ENCODE measurements at places on chromosomes 7 and 10.

- no peak for DNase-seq
Measured at GRCh38 chr10:86172301-86172700, 194.3 kb downstream of the GRID1 start.

DNA sequence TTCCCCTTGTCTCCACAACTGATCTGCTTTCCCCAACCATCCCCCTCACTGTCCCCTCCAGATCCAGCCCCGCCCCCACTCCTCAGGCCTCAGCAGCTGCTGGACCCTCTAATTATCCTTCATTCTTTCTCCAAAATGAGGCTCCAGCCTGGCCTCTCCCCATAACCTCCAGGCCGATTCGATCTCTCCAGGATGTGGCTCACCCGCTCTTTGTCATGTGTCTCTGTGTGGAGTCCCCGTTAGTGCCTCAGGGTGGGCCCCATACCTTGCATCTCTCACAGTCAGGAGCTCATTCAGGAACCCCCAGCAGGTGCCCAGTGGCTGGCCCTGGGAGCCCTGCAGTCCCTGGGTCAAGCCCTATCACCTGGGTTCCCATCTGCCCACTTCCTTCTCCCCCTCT, 1.3 kb downstream of the PILRA start:
- DNase-seq: no peak

DNA sequence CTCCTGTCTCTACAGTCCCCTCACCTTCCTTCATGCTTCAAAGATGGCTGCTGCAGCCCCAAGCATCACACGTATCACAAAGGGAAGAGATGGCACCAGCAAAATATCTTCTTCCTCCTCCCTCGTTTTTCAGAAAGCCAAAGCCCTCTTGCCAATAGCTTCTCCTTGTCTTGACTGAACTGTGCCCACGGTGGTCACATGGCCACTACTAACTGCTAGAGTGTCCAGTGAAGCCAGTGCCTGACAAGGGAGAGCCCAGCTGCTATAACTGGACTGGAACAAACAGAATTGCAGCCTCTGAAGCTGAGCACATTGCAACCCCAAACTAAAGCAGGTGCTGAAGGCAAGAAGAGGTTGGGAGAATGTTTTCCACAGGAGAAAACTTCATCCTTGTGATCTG, 120.8 kb upstream of the RET start:
- no peak for DNase-seq

- no peak for DNase-seq
Measured at GRCh38 chr7:121752706-121753105, 120.3 kb upstream of the PTPRZ1 start.

- no peak for DNase-seq
Measured at GRCh38 chr10:16441173-16441840, 4.5 kb downstream of the PTER start.

- no peak for DNase-seq
Measured at GRCh38 chr10:95655571-95656290, 780 bp downstream of the ALDH18A1 start.

DNA sequence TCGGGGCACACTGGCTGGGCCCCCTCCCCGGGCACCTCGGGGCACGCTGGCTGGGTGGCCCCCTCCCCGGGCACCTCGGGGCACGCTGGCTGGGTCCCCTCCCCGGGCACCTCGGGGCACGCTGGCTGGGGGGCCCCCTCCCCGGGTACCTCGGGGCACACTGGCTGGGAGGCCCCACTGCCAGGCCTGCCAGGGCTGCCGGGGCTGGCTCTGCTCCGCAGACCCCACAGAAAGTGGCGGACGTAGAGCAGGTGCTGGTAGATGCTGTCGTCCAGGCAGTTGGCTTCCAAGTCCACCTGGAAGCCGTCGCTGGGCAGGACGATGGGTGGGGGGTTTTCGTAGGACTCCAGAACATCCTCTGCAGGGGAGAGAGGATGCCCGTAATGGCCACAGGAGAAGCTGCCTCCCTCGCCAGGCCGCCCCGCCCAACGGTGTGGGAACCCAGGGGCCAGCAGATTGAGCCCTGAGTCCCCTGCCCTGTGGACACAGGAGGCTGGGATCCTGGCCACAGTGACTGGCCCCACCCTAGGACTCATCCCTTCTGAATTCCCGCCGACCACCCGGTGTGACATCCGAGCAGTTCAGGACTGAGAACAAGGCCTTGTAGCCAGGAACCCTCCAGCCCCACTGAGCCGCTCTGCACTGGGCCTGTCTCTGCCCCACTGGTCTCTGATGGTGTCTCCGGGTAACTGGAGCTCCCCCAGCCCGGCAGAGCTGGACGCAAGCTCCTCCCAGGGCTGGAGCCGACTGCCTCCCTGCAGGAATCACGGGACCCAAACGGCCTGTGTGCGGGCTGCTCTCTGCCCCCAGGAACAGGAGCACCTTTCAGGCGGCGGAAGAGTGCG, 28.2 kb downstream of the AP5Z1 start:
- DNase-seq: no peak

- no peak for DNase-seq
Measured at GRCh38 chr7:461453-462172, 58.0 kb downstream of the PDGFA start.

DNA sequence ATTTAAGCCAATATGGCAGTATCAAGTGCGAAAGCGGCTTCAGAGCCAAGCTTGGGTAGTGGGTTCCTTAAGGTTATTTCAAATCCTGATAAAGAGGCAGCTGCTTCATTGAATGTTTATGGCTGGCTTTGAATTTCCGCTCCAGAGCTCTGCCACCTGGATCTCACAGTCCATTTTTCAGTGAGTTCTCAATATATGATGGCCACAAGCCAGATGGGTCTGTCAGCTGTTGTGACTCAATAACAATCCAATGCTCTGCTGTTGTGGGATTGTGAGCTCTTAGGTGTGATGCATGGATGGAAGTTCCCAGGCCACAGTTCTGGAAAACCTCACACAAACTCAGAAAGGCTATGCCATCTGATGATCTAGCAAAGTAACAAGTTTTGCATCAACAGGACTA, 743.8 kb upstream of the LRRN3 start:
- DNase-seq: no peak

DNA sequence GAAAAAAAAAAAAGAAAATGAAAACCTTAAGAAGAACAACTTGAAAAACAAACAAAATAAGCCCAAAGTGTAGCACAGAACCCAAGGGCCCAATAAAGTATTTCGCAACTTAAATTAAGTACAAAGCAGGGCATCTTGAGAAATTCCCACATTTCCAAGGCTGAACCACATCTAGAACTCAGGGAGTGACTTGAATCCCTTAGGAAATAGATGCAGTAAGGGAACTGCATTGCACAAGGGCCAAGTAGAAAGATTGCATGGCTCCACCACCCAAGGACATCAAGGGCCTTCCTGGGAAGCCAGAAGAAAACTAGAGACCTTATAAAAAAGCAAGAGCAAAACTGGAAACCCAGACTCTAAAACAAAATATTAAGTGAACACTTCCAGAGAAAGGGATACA, 352.7 kb downstream of the CXCL12 start:
- DNase-seq: no peak

- DNase-seq: no peak
Measured at GRCh38 chr7:98805956-98806838, 63.6 kb downstream of the TMEM130 start.

DNA sequence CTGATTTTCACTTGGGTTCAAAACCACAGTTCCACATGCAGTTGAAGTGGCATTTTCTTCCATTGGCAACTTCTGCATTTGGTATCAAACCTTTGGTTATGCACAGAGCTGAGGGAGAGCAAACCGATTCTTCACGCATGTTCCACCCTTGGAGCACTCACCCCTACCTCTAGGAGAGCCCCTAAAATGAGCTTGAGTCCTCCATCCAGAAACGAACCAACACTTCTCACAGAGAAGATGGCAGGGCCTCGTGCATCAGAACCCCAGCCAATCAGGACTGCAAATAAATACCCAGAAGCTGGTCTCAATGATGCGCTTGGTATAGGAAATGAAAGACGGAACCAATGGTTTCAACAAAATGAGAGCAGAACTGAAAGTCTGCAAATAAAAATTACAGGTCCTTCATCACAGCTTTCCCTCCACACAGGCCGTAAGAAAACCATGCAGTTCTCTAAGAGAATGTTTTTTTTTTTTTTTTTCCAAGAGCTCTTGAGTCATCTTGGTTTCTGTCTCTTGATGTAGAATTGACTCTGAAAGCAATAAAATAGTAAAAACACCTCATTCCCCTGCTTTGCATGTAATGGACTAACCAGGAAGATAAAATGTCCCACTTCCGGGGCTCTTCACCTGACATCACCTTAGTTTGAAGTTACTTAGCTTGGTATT, 23.9 kb downstream of the KLF6 start:
- no peak for DNase-seq

DNA sequence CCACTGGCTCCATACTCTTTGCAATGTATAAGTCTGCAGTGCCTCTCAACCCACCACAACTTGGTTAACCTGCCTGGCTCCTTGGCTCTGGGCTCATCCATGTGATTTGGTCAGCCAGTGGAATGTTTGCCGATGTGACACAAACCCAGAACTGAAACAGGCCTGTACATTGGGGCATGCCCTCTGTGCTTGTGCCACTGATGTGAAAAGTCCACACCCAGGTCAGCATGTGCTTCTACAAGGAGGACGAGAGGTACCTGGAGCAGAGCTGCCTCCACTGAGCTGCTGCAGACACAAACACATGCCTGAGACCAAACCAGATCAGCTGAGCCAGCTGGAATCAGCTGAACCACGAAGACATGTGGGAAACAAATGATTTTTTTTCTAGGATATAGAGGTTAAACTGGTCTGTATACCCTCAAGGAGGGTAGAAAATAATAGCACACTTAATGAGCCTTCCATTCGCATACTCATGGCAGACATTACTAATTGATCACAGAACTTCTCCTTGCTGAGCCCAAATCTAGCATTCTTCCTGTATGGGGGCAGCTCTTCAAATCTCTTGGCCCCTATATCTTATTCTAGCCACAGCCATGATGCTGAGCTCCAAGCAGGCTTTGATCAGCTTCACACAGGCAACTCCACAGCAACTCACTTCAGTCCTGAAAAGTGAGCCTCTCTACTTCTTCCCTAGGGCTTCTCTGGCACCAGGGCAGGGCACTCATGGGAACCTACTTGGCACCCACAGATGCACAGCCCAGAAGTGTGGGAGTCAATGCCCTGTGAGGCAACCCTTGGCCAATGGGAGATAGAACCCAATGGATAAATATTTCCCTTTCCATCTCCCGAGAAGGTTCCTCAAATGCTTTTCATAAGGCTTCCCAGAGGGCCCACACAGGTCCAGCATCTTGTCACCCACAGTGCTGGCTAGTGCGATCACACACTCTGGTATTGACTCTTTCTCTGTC, 18.6 kb downstream of the PYROXD2 start:
- no peak for DNase-seq

DNA sequence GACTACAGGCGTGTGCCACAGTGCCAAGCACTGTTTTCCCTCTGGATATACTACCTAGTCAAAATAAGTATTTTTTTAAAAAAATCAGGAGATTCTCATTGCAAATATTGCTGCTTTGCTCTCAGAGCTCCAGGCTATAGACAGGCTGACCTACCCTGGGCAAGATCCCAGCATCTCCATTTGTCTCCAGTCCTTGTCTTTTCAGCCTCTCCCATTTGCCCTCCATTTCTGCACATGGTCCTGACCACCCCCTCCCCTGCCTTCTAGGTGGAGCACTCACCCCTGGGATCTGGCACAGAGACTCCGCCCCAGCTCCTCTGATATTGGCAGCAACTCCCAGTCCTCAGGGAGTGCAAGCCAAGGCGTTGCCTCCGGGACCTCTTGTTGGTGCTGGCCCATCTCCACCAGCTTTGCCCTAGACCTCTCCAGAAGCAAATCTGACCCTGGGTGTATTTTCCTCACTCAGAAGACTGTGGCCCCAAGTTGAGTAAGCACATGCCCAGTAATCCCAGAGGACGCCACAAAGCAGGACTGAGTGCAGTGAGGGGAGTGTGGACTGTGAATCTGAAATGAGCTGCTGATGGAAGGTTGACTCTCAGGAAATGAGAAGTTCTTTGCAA, 120.6 kb downstream of the MTPAP start:
- DNase-seq: no peak

GRCh38 chr7:55381189-55381588, 16.1 kb downstream of the LANCL2 start:
- DNase-seq: no peak

DNA sequence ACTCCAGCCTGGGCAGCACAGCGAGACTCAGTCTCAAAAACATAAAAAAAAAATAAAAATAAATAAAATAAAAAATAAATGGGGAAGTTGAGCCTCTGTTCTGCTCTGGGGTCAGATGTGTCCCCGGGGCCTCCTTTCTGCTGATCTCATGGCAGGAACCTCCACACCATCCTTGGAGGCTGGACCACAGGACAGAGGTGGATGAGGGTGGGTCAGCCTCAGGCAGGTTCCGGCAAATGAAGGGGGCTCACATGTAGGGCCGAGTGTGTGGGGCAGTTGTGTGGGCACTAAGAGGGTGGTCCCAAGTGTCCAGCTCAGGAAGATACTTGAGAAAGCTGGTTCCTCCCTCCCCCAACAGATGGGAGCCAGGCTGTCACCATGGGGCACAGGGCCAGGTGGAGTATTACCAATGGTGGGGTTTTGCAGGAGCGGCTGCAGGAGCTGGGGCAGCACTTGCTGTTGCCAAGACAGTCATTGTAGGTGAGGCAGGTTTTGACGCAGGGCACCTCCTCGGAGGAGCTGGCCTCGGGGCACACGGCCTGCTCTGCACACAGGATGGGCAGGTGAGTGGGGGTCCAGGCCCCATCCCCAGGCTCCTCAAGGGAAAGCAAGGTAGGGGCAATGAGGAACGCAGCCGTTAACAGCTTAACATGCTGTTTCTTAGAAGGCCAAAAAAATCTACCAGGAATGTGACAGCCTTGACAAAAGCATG, 13.9 kb upstream of the TBRG4 start:
- DNase-seq: no peak

DNA sequence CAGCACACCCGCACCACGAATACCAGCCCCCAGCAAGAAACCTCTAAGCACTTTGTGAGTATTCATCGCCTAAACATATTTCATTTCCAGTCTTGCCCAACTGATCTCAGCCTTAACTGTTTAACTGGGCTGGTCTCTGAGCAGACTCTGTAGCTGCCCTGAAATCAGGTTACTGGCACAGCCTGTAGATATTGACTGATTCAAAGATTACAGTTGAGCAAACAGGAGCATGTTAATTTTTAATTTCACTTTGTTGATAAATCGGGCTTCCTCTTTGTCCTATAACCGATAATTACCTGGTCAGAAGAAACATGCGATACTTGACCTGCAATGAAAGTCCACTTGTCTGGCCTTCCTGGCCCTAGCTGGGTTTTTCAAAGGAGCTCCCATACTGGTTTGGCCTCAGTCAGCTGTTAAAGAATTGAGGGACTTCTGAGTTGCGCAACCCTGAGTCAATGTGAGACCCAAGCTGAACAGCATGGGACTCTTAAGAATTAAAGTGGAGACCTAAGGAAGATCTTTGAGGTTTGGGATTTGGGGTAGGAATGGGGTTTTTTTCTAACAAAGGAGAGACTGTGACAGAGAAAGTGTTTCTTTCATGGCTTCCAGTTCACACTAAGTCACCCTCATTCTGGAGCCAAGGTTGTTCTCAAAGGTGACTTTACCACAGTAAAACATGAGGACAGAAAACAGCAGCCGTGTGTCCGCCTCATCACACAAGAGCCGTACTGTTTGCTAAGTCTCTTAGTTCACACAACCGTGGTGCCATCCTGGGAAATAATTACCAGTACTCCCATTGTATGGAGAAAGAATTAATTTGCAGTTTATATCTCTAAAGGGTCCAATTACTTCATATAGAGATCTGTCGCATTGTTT, 75.9 kb downstream of the PPP1R3C start:
- DNase-seq: no peak

GRCh38 chr7:23184709-23185359, 3.0 kb downstream of the NUP42 start:
- DNase-seq: no peak

- no peak for DNase-seq
Measured at GRCh38 chr7:35694161-35694783, 663 bp downstream of the HERPUD2 start.

- DNase-seq: no peak
Measured at GRCh38 chr7:553636-554111, 34.0 kb upstream of the PDGFA start.
